ENCODE measurements at places on chromosomes 3 and 15.

DNA sequence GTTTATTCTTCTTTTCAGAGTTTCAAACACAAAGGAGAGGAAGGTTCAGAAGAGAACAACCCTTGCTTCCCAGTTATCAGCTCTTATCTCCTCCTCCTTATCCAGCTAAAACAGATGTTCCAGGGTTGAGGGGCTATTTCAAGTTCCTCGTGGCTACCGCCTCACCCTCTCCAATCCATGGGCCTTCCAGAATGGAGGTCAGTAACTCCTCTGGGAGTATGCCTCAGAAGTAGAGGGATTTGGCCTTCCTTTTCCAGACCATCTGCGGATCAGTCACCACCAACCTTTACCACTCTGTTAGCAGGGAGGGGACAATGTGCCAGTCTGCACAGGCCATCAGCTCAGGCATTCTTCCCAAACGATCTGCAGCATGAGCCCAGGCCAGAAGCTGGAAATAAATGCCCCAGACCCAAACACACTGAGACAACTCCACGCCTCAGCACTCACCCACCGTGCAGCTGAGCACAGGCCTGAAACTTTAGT, 14.8 kb downstream of the HTR3C start:
- no peak for DNase-seq
- peaks cover 18% of the 10 kb centered on the region for H3K27me3 ChIP-seq
- peaks cover 2% of the 10 kb centered on the region for H3K36me3 ChIP-seq
- no peaks in the 10 kb centered on the region for H3K4me1 ChIP-seq

- H3K27ac ChIP-seq: no peak overlapping the region
- H3K36me3 ChIP-seq: no peaks in the 10 kb centered on the region
- peaks cover 30% of the 10 kb centered on the region for H3K4me1 ChIP-seq
- H3K27me3 ChIP-seq: no peaks in the 10 kb centered on the region
Observed at GRCh38 chr3:160006282-160007163, 17.9 kb downstream of the IL12A start.

DNA sequence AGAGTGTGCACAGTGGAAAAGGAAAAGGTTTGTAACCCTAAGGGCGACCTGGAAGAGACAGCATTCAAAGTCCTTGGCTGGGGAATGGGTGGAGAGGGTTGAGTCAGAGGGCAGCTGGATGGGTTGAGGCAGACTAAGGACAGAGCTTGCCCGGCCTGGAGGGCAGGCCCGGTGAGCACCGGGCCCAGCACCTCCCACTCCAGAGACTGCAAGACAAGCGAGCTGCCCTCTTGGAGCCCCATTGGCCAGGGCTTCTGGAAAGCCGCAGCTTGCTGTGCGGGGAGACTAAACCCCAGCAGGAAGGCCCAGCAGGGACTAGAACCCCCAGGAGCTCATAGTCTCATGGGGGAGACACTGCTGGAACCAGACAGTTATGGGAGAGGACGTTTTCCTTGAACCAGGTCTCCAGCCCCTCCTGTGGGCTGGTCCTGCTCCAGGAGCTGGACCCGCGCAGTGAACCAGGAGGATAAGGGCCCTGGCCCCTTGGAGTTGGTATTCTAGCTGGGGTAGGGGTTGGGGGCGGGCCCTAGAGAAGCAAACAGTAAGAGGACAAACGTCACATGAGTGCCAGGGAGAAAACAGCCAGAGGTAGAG, 59.1 kb downstream of the RGMA start:
- no peaks in the 10 kb centered on the region for H3K27me3 ChIP-seq
- DNase-seq: peak; percentile 15
- peaks cover 21% of the 10 kb centered on the region for H3K4me1 ChIP-seq
- H3K4me3 ChIP-seq: no peak overlapping the region
- H3K36me3 ChIP-seq: peaks cover 28% of the 10 kb centered on the region

DNA sequence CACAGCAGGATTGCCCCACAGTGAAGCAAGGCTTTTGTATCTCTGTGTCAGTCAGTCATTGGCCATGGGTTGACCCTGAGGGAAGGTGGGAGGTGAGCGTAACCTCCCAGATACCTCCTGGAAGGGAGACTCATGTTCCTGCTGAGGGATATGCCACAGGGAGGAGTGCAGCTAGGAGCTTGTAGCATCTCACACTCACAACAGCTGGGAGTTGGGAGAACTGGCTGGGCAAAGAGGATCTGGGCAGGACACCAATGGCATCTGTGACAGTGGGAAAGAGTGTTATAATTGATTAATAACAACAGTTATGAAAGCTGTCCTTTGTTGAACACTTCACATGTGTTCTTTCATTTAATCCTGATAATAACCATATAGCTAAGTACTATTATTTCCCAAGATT, 171.0 kb downstream of the TLE3 start:
- DNase-seq: peak; percentile 5
- peaks cover 14% of the 10 kb centered on the region for H3K27me3 ChIP-seq
- H3K4me3 ChIP-seq: no peak overlapping the region
- peaks cover 3% of the 10 kb centered on the region for H3K36me3 ChIP-seq

GRCh38 chr15:79432345-79433275, 474 bp downstream of the MINAR1 start:
- H3K36me3 ChIP-seq: no peaks in the 10 kb centered on the region
- no peak overlapping the region for H3K27ac ChIP-seq
- no peak for DNase-seq
- H3K27me3 ChIP-seq: peaks cover 66% of the 10 kb centered on the region

GRCh38 chr15:29103824-29104565, 165.6 kb downstream of the NSMCE3 start:
- no peak overlapping the region for H3K4me3 ChIP-seq
- H3K27me3 ChIP-seq: no peaks in the 10 kb centered on the region
- no peak overlapping the region for H3K27ac ChIP-seq
- peak; percentile 52 for DNase-seq
- H3K36me3 ChIP-seq: no peaks in the 10 kb centered on the region
- no peaks in the 10 kb centered on the region for H3K4me1 ChIP-seq

DNA sequence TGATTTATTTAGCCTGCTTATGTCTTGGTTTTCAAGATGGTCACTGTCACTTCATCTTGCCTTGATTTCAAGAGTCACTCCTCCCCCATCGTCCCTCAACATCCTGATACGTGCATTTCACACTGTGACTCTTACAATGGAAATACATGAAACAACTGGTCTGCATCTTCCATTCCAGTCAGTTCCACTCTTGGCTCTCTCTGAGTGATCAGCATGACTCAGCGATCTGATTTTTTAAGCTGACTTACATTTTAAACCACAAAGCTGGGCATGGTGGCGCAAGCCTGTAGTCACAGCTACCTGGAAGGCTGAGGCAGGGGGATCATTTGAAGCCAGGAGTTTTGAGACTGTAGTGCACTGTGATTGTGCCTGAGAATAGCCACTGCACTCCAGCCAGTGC, 271.2 kb upstream of the ROPN1 start:
- H3K36me3 ChIP-seq: no peaks in the 10 kb centered on the region
- H3K4me1 ChIP-seq: no peaks in the 10 kb centered on the region
- no peak for DNase-seq
- H3K27me3 ChIP-seq: no peaks in the 10 kb centered on the region
- H3K27ac ChIP-seq: no peak overlapping the region

- H3K36me3 ChIP-seq: peaks cover 2% of the 10 kb centered on the region
- H3K4me1 ChIP-seq: peaks cover 27% of the 10 kb centered on the region
- no peaks in the 10 kb centered on the region for H3K27me3 ChIP-seq
Observed at GRCh38 chr3:52873433-52874159, 23.8 kb downstream of the STIMATE start.

DNA sequence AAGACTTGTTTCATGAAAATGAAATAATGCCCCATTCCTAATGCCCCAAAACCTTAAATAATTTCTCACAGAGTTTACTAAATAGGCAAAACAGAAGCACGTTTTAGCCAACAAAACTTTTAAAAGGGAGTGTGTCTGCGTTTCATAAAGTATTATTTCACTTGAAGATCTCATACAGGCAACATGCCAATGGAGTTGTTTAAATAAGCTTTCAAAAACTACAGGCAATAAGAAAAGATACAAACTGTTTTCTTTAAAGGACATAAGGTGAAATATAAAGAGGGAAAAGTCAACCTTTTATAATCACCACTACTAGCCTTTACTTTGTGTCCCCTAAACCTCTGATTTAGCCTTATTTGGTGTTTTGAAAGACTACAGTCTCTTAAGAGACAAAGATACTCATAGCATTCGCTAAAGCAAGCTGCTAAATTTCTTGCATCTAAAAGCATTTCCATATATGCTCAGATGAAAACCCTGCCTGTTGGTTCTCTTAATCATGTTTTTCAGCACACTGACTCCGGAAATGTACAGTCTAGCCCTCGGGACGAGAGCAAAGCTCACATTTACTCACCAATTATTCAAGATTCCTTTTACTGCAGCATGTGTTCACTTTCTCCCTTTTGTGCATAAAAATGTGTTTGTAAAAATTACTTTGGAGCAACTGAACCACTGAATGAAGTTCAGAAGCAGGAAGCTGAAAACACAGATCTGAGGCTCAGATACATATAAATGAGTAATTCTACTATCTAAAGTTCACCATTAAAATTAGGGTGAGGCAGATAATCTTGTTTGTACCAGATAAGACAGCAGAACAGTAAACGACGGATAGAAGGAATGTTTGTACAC, 119.0 kb downstream of the GOLIM4 start:
- no peak overlapping the region for H3K27ac ChIP-seq
- H3K4me1 ChIP-seq: no peaks in the 10 kb centered on the region
- H3K36me3 ChIP-seq: no peaks in the 10 kb centered on the region
- no peak for DNase-seq
- no peak overlapping the region for H3K4me3 ChIP-seq

- H3K4me3 ChIP-seq: no peak overlapping the region
- H3K27ac ChIP-seq: no peak overlapping the region
- no peak for DNase-seq
Observed at GRCh38 chr3:28022916-28023315, 218.5 kb upstream of the CMC1 start.

GRCh38 chr3:133593243-133593642, 19.8 kb downstream of the CDV3 start:
- H3K4me1 ChIP-seq: peaks cover 23% of the 10 kb centered on the region
- H3K27me3 ChIP-seq: no peaks in the 10 kb centered on the region
- peaks cover 28% of the 10 kb centered on the region for H3K36me3 ChIP-seq
- H3K27ac ChIP-seq: no peak overlapping the region
- H3K4me3 ChIP-seq: no peak overlapping the region

- H3K27me3 ChIP-seq: peaks cover 2% of the 10 kb centered on the region
- H3K36me3 ChIP-seq: no peaks in the 10 kb centered on the region
- no peak overlapping the region for H3K27ac ChIP-seq
- DNase-seq: no peak
Observed at GRCh38 chr3:40096661-40097111, 212.8 kb upstream of the EIF1B start.

- H3K36me3 ChIP-seq: no peaks in the 10 kb centered on the region
- peaks cover 6% of the 10 kb centered on the region for H3K4me1 ChIP-seq
- DNase-seq: no peak
- peaks cover 6% of the 10 kb centered on the region for H3K27me3 ChIP-seq
- H3K27ac ChIP-seq: no peak overlapping the region
- H3K4me3 ChIP-seq: no peak overlapping the region
Observed at GRCh38 chr15:43111354-43111753, 5.5 kb upstream of the UBR1 start.

DNA sequence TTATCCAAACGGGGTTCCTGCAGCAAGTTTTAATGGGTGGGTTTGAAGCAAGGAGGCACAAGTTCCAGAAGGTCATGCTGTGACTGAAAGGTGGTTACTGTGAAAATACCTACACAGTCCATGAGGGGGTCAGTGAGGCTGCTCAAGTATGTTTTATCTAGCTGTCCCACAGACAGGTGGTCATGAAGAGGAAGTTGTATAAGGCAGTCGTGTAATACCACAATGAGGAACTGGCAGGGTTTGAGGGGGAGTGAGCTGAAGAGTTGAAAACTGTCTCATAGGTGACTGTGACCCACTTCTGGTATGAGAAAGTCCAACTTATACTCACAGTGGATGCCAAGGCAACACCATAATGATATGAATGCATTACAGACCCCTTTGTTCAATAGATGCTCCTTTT, 856.8 kb downstream of the OTOL1 start:
- H3K27me3 ChIP-seq: no peaks in the 10 kb centered on the region
- no peaks in the 10 kb centered on the region for H3K36me3 ChIP-seq
- H3K4me3 ChIP-seq: no peak overlapping the region
- no peak for DNase-seq
- no peak overlapping the region for H3K27ac ChIP-seq

- peaks cover 44% of the 10 kb centered on the region for H3K27me3 ChIP-seq
- H3K4me3 ChIP-seq: no peak overlapping the region
- no peak overlapping the region for H3K27ac ChIP-seq
- H3K36me3 ChIP-seq: no peaks in the 10 kb centered on the region
Observed at GRCh38 chr3:184558726-184559125, 2.9 kb upstream of the EPHB3 start.

DNA sequence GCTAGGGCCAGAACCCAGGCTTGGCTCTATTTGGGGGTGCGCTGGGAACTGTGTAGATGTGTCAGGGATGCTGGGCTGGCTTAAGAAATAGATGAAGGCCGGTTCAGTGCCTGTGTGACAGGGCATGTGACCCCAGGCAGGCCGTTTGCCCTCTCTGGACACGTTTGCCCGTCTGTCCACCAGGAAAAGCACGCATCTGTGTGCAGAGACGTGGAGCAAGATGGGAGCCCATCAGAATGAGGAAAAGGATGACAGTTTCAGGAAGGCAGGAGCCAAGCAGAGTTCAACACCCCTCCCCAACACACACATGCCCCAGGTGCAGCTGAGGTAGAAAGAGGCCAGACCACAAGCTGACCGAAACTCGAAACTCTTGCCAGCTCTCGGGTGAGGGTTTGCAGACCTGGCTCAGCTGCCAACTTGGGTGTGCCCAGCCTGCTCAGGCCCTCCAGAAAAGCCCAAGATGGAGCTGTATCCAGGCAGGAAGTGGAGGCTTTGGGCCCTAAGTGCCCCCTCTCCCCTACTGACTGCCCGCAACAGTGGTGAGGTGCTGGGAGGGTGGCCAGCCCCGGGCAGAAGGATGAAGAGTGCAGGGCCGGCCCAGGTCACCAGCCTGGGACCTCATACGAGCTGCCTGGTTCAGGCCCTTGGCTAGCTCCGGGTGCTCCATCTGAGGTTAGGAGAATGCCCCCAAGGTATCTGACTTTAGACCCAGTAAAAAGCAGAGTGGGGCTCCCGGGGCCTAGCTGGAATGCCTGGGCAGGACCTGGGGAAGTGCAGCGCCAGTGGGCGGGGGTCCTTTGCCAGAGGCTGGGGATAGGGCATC, 10.2 kb upstream of the MESP1 start:
- no peak overlapping the region for H3K27ac ChIP-seq
- no peak for DNase-seq
- H3K36me3 ChIP-seq: no peaks in the 10 kb centered on the region
- no peak overlapping the region for H3K4me3 ChIP-seq
- peaks cover 2% of the 10 kb centered on the region for H3K27me3 ChIP-seq
